Fibroblast of the aortic adventitia (primary cell): ENCODE measurements at places on chromosomes 6 and 20. TPM values are rescaled to one million over a fixed set of nuclear protein-coding genes. Genes with fewer than 3 reads are reported as not detected.

The C6orf58 gene
- total RNA-seq = not detected in 2 replicates

The HSPA1L gene
- 1.4 and 2.4 TPM in 2 replicates for total RNA-seq

The TBX18 gene
- total RNA-seq = 16.1 and 27.1 TPM in 2 replicates

The LINC00237 gene
- not detected in 2 replicates for total RNA-seq

The MBOAT1 gene
- total RNA-seq = 0.90 and 5.0 TPM in 2 replicates

The KIF25 gene
- total RNA-seq = not detected in 2 replicates

The SEL1L2 gene
- not detected in 2 replicates for total RNA-seq

The TMEM170B gene
- total RNA-seq = 1.4 and 2.5 TPM in 2 replicates

The NOX3 gene
- not detected in 2 replicates for total RNA-seq

The CTCFL gene
- total RNA-seq = not detected in 2 replicates

The OPN5 gene
- under 0.01 TPM in 1 of 2 replicates, not detected in the other for total RNA-seq

DNA sequence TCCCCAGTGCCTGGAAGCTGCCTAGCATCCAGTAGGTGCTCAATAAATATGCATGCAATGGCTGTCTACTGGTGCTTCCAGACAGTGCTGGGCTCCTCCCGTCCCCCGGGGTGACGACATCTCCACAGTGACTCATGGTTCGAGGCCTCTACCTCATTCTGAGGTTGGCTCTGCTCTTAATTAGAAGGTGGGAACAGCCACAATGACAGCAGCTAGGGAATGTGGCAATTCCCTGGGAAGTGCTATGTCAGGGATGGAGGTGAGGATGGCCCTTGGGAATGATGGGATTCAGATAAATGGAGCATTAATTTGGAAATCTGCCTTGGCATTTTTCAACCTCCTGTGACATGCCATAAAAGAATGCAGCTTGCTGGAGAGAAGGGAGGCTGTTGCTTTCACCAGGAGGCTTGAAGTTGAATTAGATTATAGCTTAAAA, 43.5 kb upstream of the NFATC2 start:
- peak; percentile 92 for DNase-seq

DNA sequence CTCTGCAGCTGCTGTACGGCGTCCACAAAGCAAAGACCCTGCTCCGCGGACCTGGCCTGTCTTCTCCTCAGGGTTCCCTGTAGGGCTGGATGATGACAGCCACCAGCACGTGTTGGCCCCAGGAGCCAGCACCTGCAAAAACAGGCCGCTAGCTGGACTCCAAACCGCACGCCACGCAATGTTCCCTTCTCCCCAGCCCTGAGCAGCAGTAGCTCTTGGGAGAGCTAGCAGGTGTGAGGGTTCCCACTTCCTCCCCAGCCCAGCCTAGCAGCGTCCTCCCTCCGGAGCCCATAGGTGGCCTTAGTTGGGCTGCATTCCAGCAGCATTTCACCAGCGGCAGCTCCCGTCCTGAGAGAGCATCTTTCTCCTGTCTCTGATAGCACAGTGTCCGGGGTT, 42.3 kb downstream of the DACT2 start:
- no peak for DNase-seq

- DNase-seq = no peak
These were observed 180.1 kb upstream of the PDE10A start for GRCh38 chr6:165843121-165843520.

DNA sequence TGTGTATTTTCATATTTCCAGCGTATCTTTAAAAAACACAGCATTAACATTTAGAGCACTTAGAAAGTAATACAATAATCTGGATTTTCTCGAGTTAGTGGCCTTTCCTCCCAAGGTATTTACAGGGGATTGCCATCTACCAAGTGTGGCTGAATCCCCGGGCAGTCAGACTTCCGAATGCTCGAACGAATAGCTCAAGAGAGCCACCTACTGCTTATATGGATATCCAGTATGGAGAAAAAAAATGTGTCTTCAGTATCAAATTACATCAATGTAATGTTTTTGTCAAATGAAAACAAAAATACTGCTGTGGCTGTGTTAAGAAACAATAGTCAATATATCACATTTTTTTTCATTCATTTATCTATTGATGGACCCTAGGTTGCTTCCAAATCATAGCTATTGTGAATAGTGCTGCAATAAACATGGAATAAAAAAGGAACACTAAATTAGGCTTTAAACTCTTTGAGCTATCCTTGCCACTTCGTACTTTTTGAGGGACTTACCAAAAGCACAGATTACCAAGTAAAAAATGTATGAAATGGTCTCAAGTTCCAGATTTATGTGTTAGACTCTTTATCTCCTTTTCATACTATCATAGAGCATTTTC, 654.5 kb upstream of the PTCHD4 start:
- peak; percentile 89 for DNase-seq

DNA sequence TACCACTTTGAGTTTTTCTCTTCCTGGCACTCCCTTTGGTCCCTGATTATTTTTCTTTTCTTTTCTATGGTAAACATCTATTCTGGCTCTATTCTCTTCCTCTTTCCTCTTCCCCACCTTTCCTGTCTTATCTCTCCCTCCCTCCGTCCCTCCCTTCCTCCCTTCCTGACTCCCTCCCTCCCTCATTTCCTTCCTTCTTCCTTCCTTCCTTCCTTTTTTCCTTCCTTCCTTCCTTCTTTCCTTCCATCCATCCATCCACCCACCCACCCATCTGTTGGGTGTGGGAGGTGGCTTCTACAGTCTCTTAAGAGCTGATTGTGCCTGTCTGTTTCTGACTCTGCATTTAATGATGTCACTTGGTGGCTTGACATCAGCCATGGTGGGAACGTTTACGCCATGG, 43.5 kb upstream of the GTSF1L start:
- no peak for DNase-seq

- peak; percentile 61 for DNase-seq
These were observed 11.2 kb upstream of the PSMG4 start for GRCh38 chr6:3247255-3248146.

GRCh38 chr6:1817033-1817761, 207.5 kb downstream of the FOXC1 start:
- peak; percentile 85 for DNase-seq

DNA sequence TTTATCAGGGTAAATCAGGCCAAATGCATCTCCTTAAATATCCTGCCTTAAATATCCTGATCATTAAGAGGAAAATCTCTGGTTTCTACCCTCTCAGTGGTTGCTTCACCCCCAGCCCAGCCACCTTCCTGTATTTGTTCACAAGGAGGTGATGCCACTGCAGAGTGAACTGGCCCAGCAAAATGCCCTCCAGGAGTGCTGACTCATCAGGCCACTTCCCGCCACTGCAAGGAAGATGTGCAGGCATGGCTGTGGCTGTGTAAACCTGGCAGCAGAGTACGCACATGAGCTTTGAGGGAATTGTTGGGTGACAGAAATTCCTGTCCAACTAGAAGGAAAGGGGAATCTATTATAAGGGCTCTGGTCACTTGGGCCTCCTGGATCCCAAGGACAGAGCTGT, 13.8 kb downstream of the NQO2 start:
- DNase-seq = no peak

- no peak for DNase-seq
These were observed 67.4 kb downstream of the CNBD2 start for GRCh38 chr20:36035745-36036144.

- no peak for DNase-seq
These were observed 32.7 kb downstream of the CD109 start for GRCh38 chr6:73728548-73729205.

- no peak for DNase-seq
These were observed 564.8 kb downstream of the LMBRD1 start for GRCh38 chr6:69232008-69232407.

GRCh38 chr6:854406-855118, 161.6 kb upstream of the EXOC2 start:
- peak; percentile 25 for DNase-seq

DNA sequence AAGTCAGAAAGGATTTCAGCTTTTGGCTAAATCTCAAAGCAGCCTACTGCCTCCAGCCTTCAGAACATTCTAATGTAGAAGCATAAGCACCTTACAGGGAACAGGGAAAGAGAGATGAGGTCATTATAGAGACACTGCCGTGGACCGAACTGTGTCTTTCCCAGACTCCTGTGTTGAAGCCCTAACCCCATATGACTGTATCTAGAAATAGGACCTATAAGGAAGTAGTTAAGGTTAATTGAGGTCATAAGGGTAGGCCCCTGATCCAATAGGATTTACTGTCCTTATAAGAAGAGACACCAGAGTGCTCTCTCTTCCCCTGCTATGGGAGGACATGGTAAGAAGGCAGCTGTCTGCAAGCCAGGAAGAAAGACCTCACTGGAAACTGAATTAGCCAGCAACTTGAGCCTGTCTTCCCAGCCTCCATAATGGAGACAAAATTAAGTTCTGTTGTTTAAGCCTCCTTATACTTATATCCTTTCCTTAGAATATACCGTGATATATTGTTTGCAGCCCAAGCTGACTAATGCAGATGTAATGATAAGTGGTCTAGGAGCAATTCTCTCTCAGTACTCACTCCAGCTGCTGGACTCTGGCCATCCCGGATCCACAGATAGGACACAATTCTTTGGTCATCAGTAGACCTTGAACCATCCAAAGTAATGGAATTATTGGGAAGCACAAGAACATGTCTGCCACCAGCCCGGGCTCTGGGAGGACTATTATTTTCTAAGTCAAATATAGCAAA, 71.4 kb downstream of the ALDH5A1 start:
- no peak for DNase-seq

- no peak for DNase-seq
These were observed 3.4 kb upstream of the SLC35D3 start for GRCh38 chr6:136918706-136919105.

DNA sequence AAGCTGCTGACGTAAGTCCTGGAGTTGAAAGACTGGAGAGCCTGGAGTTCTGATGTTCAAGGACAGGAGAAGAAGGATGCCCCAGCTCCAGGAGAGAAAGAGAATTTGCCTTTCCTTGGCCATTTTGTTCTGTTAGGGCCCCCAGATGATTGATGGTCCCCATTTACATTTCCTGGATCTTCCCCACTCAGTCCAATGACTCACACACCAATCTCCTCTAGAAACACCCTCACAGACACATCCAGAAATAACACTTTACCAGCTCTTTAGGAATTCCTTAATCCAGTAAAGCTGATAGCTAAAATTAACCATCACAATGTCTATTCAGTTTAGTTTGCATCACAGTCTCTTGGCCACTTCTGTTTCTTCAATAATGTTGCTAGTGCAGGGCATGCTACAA, 260.2 kb upstream of the IRAK1BP1 start:
- DNase-seq = peak; percentile 76

DNA sequence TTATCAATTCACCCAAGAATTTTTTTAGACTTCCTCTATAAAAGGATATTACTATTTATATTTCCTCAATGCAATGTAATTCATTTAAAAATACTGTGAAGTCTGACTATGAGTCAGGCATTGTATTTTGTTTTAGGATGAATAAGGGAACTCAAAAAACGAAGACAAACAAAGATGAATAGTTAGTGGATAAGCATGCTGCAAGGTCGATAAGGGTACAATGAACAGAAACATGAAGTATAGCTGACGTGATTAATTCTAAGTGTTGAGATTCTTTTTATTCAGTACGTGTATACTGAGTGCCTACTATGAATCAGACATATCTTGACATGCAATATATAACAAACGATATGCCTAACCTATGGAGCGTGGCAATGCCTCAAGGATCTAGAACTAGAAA, 105.4 kb downstream of the PDE10A start:
- no peak for DNase-seq

DNA sequence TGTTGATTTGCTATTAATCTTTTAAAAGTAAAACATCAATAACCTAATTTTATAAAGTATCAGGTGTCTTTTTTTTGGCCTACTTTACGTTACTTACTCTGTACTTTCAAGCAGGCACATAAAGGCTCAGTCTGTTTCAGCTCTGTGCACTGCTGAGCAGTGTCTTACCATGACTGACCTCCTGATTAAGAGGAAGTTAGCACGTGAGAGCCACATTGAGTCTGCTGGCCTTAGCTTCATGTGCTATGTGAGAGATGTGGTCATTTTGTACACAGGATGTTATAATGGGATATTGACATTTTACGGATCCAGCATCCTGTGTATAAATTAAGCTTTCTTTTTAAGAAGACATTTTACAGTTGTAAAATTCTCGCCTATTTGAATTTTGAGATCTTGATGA, 31.9 kb downstream of the ARID1B start:
- DNase-seq = peak; percentile 52

GRCh38 chr6:47413752-47414422, 63.7 kb upstream of the CD2AP start:
- peak; percentile 82 for DNase-seq

- DNase-seq = peak; percentile 81
These were observed 1.8 kb upstream of the ABT1 start for GRCh38 chr6:26594730-26595632.

- DNase-seq = no peak
These were observed 256.9 kb downstream of the CDH26 start for GRCh38 chr20:60214901-60215815.

- peak; percentile 96 for DNase-seq
These were observed 501.4 kb downstream of the BCKDHB start for GRCh38 chr6:80607811-80608391.

GRCh38 chr6:135176464-135176863, 4.6 kb upstream of the MYB start:
- no peak for DNase-seq

GRCh38 chr6:16089232-16090062, 39.4 kb upstream of the MYLIP start:
- no peak for DNase-seq

DNA sequence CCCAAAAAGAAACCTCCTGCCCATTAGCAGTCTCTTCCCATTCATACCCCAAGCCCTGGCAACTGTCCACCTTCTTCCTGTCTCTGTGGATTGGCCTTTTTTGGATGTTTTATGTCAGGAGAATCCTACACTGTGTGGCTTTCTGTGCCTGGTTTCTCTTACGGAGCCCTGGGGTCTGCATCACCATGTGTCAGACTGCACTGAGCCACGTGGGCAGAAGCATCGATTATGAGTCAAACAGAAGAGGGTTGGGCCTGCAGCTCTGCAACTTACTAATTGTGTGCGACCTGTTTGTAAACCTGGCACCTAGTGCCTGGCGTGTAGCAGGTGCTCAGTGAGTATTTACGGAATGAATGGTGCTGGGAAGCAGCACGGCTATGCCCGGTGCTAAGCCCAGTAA, 62.6 kb downstream of the IGF2R start:
- DNase-seq = peak; percentile 7

DNA sequence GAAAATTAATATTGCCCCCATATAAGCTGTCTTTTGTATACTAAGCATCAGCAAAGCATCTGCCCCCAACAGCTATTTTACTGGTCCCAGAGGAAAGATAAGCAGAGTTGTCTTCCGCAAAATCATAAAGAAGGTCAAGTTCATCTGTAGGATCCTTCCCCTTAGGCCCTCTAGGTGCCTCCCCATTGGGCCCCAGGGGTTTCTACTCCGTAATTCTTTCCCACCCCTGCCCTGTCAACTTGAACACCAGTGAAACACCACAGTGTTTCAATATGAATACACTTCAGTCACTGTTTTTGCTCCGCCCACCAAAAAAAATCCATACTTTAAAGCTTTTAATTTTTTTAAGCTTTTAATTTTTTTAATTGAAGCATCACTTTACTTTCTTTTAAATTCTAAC, 159.2 kb downstream of the ATXN1 start:
- DNase-seq = no peak

DNA sequence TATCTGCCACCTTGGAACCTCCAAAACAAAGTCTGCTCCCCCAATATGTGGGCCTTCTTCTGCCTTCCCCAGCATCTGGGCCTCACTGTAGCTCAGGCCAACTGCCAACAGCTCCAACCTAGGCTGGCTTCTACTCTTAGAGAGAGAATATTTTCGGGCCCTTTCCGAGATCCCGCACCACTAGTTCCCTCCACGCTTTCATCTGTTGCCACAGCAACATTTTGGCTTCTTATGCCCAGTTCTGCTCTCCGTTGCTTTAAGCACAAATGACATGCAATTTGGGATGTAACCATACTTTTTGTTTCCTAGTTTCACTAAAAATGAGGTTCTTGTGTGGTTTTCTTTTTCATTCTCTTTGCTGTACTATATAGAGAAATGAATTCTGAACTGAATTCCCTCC, 33.6 kb downstream of the PSMB9 start:
- DNase-seq = no peak
